ENCODE measurements at places on chromosomes 6 and 20.

- DNase-seq = no peak
These were observed 54.2 kb upstream of the OPRM1 start for GRCh38 chr6:153984811-153985210.

- no peak for DNase-seq
These were observed 88.4 kb downstream of the OLIG3 start for GRCh38 chr6:137405806-137406205.

GRCh38 chr6:35065441-35065800 is 75.7 kb downstream of the TCP11 start:
- DNase-seq = no peak

GRCh38 chr6:69696273-69696672 is 100.5 kb downstream of the LMBRD1 start:
- no peak for DNase-seq
